Cerebellar nuclear complex (tissue), 1 donor: ENCODE measurements at places on chromosomes 6 and 20.

DNA sequence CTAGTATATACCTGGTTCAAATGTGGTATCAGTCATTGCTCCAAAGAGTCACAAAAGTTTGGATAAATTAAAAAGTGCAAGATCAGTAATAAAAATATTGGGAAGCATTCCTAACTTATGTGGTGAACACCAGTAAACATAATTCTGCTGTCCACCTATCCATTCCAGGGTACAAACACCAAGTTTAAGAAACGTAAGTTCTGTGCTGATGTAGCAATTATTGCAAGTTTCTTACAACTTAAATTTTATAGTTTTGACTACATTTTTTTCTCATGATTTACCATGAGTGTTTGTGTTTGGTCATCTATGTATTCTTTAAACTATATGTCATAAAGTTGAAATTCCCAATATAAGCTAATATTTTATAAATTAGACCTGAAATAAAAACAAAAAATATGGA is 255.0 kb upstream of the THEMIS start:
- DNase-seq = no peak

DNA sequence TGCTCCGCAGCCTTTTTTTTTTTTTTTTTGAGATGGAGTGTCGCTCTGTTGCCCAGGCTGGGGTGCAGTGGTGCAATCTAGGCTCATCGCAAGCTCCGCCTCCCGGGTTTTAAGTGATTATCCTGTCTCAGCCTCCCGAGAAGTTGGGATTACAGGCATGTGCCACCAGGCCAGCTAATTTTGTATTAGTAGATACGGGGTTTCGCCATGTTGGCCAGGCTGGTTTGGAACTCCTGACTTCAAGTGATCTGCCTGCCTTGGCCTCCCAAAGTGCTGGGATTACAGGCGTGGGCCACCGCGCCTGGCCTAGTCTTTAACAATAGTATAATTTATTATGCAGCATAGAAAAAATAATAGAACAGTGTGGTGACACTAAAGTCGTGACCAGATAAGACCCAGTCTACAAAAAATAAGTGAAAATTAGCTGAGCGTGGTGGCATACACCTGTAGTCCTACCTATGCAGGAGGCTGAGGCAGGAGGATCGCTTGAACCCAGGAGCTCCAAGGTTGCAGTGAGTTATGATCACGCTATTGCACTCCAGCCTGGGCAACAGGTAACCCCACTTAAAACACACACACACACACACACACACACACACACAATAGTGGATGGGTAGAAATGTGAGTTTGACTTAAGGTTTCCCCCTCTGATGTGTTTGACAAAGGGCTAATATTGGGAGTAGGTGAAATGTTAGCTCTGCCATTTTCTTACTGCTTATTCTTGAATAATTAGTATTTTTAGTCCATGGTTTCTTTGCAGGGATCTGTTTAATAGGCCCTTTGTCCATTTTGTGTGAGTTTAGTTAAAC is 6.5 kb downstream of the PIM1 start:
- DNase-seq = no peak

GRCh38 chr6:136092897-136093296 is 157.2 kb downstream of the MTFR2 start:
- DNase-seq = no peak

- DNase-seq = no peak
Observed at GRCh38 chr6:48315051-48315719, 204.2 kb upstream of the PTCHD4 start.

GRCh38 chr6:158996856-158997255 is 3.1 kb downstream of the RSPH3 start:
- DNase-seq = no peak
